ENCODE measurements at places on chromosomes 3 and 15.

- no peak for DNase-seq
Measured at GRCh38 chr3:39412668-39413260, 6.2 kb downstream of the RPSA start.

- DNase-seq: no peak
Measured at GRCh38 chr15:90013503-90013937, 12.4 kb downstream of the ZNF710 start.

GRCh38 chr15:75791337-75791713 lies 51.9 kb upstream of the UBE2Q2 start:
- no peak for DNase-seq

DNA sequence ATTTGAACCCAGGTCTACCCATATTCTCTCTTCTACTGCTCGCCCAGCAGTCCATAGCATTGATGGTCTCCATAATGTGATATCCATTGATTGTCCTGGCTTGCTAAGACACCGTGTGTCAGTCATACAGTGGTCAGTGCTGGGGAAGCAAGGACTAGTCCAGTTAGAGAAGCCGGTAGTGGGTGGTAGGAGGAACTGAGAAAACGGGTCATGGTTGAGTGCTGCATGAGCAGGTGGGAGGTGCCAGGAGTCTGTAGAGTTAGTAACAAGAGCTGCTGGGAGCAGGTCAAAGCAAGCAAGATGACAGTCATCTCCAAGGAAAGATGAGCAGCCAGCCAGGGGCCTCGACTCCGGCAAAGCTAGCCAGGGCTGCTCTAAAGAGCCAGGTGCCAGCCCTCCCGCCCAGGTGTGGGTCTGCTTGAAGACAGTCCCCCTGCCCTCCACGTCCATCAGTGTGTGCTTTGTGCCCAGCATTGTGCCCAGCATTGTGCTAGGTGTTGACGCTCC lies 29.5 kb upstream of the USP3 start:
- DNase-seq: no peak

DNA sequence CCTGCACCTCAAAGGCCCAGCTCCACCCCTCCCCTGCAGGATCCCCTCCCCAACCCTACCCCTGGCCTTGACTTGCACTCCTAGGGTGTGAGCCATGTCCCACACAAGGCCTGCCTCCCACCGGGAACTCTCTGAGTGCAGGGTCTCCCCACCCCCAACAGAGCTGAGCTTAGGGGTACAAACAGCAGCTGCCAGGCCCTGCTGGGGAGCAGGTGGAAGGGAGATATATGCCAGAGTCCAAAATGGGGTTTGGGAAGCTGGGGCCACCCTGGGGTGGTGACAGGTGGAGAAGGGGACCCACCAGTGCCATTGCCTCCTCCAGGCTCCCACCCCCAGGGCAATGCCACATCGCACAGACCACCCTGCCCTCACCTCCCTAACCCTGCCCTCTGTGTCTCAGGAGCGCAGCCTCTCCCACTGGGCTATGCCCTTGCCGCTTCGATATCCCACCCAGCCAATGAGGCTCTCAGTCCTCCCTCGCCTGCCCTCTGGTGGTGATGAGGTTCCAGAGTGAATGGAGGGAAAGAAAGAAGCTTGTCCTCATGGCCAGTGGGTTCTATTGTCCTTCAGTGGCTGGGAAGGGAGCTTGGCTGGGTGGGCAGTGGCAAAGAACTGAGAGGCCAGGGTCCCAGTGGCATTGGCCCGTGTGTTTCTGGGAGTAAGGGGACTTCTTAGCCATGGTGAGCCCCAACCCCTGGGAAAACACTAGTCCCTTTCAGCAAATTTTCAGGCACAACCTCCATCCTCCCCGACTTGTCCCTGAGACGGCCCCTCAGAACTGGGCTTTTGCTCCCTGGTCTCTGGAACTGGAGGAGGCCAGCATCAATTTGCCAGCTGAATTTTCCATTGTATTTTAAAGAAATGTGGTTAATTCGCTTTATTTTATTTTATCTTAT lies 46.8 kb downstream of the CYP11A1 start:
- DNase-seq: no peak

- no peak for DNase-seq
Measured at GRCh38 chr3:38516669-38517068, 20.5 kb downstream of the EXOG start.

GRCh38 chr3:127800508-127800907 lies 21.8 kb downstream of the MGLL start:
- DNase-seq: no peak

- DNase-seq: no peak
Measured at GRCh38 chr15:31336593-31337295, 10.1 kb downstream of the KLF13 start.

GRCh38 chr3:36820083-36820482 lies 55.7 kb upstream of the DCLK3 start:
- no peak for DNase-seq

- no peak for DNase-seq
Measured at GRCh38 chr3:64438812-64439211, 213.5 kb upstream of the PRICKLE2 start.

GRCh38 chr3:146162561-146162960 lies 1.6 kb upstream of the PLOD2 start:
- peak; percentile 21 for DNase-seq

GRCh38 chr3:197711973-197712707 lies 24.6 kb downstream of the RUBCN start:
- no peak for DNase-seq

- no peak for DNase-seq
Measured at GRCh38 chr3:178480274-178480673, 56.0 kb upstream of the KCNMB2 start.

DNA sequence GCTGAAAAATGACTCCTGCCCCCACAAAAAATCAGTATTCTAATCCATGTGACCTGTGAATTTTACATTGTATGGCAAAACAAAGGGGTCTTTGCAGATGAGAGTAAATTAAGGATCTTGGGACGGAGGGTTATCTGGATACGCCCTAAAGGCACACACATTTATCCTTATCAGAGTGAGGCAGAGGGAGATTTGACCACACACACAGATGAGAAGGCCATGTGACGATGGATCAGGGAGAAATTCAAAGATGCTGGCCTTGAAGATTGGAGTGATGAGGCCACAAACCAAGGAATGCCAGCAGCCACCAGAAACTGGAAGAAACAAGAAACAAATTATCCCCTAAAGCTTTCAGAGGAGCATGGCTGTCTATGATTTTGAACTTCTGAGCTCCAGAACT lies 288.5 kb downstream of the XXYLT1 start:
- DNase-seq: no peak

GRCh38 chr3:18900994-18901393 lies 247.3 kb upstream of the KCNH8 start:
- no peak for DNase-seq

All from 8988T (cell line).